Stimulated activated CD4-positive, alpha-beta T cell treated with anti-CD3 and anti-CD28 coated beads, Interleukin-15, amount 100 ng/mL, for 48 hours (primary cell): ENCODE measurements at places on chromosomes 3 and 15.

DNA sequence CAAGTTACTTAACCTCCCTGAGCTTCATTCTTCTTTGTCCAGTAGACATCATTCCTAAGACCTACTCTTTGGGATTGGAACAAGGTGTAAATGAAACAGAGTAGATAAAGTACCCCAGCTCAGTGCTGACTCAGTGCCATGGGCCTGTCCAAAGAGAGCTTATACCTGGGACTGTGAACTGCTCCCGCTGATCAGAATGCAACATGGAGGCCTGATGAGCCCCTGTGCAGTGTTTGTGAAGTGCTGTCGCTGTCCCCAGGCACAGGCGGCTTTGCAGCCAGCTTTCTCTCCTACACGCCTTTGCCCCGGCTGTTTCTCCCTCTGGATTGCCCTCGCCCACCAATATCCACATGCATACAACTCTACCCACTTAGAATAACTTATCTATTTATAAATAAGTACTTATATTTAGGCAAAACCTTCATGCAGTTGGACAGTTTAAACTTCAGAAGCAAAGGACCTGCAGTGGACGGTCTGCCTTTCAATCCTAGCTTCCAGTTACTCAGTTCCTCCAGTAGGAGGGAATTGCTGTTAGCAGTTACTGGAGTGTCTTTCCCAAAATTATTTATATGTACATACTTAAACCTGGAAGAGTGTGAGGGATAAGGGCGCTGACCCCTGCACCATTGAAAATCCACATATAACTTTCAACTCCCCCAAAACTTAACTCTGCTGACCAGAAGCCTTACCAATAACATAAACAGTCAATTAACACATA, 80.0 kb downstream of the CORO2B start:
- no peak for DNase-seq

- no peak for DNase-seq
Observed at GRCh38 chr3:6612034-6612616, 248.8 kb upstream of the GRM7 start.

DNA sequence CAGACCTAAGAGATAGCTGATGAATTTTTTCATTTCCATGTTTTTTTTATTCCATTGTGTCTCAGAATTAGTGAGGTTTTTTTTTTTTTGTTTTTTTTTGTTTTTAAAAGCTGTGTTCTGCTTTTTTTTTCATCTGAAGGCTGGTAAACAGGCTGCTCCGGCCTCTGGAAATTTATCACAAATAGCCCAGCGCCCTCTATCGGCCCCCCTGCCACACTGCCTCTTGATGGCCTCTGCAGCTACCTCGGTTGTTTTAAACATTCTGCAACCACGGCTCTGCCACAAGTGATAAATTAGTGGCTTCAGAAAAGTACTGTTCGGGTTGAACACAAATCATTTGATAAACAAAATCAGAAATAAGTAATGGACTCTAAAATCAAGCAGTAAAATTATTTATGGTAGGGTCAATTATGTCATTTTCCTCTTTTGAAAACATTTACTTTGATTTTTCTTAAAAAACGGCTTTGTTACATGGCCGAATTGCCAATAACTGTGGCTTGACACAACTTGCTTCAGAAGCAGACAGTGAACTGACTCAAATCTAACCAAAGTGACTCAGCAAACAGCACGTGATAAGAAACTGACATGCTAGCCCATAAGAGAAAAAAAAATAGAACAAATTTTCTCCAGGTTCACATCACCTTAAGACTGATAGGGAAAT, 87.8 kb downstream of the RSL24D1 start:
- peak; percentile 40 for DNase-seq

GRCh38 chr15:93424131-93424530, 335.1 kb upstream of the RGMA start:
- no peak for DNase-seq

- no peak for DNase-seq
Observed at GRCh38 chr15:65028338-65028737, 1.1 kb downstream of the MTFMT start.

DNA sequence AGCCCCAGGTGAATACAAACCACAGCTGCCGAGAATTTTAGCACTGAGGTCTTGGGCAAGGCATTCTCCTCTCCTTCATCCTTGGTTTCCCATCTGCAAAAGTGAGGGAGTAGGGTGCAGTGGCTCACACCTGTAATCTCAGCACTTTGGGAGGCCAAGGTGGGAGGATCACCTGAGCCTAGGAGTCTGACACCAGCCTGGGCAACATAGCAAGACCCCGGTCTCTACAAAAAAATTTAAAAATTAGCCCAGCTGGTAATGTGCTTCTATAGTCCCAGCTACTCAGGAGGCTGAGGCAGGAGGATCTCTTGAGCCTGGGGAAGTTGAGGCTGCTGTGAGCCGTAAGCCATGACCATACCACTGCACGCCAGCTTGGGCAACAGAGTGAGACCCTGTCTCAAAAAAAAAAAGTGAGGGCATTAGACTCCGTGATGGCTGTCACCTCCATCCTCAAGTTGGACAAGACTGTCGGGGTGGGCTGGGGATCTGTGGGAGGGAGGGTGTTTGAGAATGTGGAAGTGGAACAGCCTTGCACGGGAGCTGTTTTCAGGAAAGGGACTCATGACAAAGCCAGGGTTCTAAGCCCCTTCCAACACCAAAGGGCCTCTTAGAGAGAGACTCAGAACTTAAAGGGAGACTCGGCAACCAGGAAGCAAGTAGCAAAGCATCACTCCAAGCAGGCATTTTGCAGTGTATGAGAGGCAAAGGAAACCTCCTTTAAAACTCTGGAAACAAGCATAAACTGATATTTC, 46.0 kb upstream of the FURIN start:
- DNase-seq, result no peak

- no peak for DNase-seq
Observed at GRCh38 chr3:87004883-87005282, 13.9 kb upstream of the VGLL3 start.

DNA sequence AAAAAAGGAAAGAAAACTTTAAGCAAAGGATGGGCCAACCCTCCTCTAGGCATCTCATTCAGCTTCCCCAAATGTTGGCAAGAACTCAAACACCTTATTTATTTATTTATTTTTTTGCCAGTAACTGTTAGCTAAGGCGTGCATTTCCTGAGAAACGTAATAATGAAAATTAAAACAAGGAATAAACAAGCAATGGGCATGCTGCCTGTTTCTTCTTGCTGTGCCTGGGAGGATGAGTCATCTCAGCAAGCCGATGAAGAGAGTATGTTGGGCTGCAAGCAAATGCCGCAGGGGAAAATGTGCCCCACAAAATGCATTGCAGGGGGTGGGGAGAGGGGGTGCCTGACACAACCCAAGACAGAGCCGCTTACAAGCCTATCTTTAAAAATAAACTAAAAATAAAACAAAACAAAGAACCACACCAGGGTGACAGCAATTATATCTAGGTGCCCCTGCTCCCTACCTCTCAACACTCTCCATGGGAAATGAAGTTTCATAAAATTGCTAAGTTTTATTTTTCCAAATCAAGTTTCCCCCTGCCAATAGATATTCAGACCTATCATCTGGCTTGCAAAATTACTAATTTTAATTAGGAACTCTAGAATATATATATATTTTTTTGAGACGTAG, 40.3 kb downstream of the EIF4E3 start:
- DNase-seq, result no peak

GRCh38 chr3:124351430-124352148, 359.7 kb upstream of the ROPN1 start:
- DNase-seq, result no peak

DNA sequence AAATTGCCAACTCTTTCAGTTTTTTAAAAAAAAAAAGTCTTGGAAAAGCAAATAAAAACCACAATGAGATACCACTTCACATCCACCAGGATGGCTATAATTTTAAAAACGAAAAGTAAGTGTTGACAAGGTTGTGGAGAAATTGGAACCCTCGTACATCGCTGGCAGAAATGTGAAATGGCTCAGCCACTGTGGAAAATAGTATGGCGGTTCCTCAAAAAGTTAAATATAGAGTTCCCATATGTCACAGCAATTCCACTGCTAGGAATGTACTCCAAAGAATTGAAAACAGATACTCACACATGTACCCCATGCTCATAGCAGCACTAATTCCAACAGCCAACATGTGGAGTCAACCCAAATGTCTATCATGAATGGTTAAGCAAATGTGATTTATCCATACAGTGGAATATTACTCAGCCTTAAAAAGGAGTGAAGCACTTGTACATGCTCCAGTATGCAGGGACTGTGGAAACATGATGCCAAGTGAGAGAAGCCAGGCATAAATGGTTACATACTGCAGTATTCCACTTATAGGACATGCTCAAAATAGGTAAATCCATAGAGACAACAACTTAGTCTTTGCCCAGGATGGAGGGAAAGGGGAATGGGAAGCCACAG, 73.8 kb upstream of the PCSK6 start:
- no peak for DNase-seq

DNA sequence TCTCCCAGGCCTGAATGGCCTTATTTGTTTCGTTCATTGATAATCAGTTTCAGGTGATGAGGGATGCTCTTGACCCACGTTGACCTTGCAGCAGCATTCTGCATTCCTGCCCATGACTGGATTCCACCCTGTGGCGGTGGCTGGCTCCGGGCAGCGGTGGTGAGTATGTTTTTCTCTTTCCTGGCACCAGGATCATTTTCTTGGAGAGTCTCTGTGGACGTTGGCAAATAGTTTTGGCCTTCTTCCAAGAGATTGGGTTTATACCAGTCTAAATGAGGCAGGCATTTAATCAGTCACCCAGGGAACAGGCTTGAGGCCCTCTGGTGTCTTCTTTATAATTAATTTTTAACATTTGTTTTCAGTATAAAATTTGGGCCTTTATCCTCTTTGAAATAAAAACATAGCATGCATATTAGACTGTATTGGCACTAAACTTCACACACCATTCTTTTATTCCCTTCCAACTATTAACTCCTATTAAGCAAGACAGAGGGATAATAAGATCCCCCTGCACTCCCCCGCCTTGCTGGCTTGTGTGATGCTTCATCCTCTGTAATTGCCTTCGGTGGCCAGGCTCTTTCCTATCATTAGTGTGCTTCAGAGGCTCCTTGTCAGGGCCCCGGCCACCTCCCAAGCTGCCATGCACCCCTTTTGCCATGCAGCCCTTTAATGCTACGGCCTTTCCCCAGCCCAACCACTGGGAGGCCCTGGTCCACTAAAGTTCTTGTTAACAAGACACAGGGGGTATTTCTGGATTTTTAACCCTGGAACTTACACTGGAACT, 176.2 kb upstream of the TOPAZ1 start:
- DNase-seq, result no peak

DNA sequence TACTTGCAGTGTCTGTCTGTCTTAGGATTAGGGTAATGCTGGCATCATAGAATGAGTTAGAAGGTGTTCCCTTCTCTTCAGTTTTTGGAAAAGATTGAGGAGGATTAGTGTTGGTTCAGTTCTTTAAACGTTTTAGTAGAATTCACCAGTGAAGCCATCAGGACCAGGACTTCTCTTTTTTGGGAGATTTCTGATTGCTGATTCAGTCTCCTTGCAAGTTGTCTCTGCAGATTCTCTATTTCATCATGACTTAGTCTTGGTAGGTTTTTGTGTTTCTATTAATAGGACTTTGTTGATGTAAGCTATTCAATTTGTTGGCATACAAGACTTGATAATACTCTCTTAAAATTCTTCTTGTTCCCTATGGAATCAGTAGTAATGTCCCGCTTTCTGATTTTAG, 48.9 kb downstream of the STT3B start:
- no peak for DNase-seq

GRCh38 chr3:149251186-149251585, 29.6 kb upstream of the CP start:
- no peak for DNase-seq

- DNase-seq, result no peak
Observed at GRCh38 chr15:61459785-61460707, 230.9 kb upstream of the RORA start.

- peak; percentile 4 for DNase-seq
Observed at GRCh38 chr15:83380682-83381081, 66.5 kb upstream of the SH3GL3 start.

- no peak for DNase-seq
Observed at GRCh38 chr15:58518626-58519025, 86.8 kb downstream of the LIPC start.

- DNase-seq, result no peak
Observed at GRCh38 chr3:135133905-135134683, 339.0 kb downstream of the EPHB1 start.

GRCh38 chr3:13650210-13651056, 101.5 kb downstream of the FBLN2 start:
- DNase-seq, result peak; percentile 55

DNA sequence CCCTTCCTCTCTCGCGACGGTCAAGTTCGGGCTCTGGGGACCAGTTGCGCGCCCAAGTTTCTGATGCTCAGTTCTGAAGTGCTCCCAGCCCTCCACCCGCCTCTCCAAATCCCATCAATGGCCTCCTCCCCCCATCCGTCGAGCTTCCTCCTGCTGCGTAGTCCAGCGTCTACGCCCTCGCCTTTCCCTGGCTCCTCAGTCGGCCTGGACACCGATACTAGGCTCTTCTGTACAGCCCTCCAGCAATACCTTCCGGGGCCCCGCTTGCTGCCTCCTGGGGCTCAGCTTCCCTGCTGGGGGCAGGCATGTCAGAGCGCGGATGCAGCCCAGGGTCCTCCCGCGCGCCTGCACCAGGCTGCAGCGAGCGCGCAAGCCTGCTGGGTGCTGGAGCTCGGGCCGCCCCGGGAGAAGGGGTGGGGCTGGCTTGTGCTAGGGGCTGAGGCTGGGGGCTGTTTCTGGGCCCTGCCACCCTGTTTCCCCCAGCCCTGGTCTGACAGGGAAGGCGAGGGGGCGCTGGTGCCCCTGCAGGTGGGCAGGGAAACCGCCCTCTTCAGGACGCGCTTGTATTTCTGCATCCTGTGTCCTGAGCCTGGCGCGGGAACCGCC, 353.3 kb upstream of the SUCLG2 start:
- no peak for DNase-seq

DNA sequence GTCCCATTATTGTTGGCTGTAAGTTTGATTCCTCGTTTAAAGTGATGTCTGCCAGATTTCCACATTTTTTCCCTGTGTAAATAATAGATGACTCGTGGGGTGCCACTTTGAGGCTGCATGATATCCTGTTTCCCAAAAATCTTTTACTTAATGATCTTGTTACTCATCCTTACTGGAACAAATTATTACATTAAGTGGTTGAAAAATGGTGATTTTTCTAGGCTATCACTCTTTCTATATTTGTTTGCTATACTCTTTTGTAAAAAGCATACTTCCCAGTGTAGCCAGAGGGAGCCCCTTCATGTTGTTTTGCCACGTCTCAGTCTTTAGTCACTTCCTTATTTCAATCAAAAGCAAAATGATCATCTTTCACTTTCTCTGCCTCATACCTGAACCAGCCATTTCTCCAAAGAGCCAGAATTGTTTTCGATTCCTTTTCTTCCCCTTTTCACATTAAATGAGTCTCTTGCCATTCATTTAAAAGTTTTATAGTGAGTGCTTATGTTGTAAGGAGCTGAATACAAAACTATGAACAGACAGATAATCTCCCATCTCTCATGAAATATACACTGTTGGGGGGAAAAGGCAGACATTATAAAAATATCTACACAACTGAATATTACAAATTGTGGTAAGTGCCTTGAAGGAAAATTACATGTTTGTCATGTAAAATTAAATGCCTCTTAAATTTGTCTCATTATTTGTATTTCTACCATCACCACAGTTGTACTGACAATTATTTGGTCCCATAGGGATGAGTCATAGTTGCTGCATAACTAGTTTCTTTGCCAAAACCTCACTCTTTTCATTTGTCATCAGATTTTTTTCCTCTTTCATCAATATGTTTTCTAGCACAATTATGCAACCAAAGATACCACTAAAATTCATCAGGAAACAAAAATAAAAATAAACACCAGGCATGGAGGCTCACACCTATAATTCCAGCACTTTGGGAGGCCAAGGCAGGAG, 41.5 kb downstream of the ADGRG7 start:
- no peak for DNase-seq

GRCh38 chr3:111481551-111481950, 60.4 kb upstream of the CD96 start:
- no peak for DNase-seq

GRCh38 chr15:33722005-33722672, 246.2 kb upstream of the CHRM5 start:
- no peak for DNase-seq
